NCI-H1092 treated with DMSO at 0.1 percent for 48 hours (cell line): ENCODE measurements at places on chromosomes 4 and X.

- no peak for DNase-seq
Measured at GRCh38 chr4:7244751-7245320, 52.5 kb downstream of the SORCS2 start.

DNA sequence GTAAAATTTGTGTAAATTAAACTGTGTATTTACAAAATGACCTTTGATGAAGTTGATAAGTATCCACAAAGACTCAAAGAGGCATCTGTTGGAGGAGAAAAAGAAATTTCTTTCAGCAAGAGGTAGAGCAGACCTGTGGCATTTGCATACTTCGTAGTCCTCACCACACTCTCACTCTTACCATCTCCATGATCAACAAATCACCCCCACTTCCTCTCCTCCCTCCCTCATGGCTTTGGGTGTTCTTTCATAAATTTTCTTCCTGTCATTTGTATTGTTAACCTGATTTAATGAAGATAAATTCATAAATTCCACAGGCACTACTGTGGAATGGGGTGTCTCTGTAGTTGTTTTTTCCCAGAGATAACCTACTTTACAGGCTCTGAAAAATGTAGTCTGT is 366.5 kb downstream of the ZNF674 start:
- no peak for DNase-seq

DNA sequence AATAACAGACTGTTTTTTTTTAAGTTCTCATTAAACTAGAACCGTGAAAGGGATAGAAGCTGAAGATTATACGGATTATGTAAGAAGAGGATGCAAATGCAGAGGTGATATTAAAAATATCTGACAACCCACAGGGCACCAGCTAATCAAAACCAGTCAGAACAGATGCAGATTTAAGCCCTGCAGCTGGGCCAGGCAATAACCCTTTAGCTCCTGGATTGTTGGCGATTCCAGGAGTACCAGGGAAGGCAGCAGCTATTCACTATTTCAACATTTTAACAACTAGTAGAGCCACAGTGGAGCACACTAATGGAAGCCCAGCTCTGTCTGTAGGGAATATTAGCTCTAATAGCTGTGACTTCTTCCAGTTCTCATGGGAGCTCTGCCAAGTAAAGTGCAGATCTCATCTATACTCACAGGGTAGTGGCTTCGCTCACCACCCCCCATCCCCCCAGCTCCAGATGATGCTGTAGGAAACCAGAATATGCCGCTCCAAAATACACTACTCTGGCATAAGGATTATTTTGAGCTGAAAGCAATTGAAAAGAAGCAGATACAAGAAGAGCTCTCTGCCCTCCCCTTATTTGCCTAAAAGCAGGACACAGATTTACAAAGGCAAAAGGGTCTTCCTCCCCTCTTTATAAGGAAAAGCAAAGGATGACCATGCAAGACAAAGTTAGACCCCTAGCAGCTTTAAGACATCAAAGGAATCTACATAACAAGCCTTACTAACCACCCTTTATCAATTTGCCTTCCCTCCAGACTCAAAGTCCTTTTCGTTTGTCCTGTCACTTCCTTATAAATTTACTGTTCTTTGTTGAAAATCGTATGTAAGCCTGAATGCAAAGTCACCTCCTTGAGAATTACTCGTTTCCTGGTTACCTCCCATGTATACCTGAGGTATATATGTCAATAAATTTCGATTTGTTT is 13.7 kb downstream of the SCD5 start:
- no peak for DNase-seq

- DNase-seq, result peak; percentile 19
Measured at GRCh38 chr4:22573641-22574040, 57.8 kb upstream of the ADGRA3 start.

GRCh38 chrX:154890990-154891639 is 5.0 kb downstream of the F8A1 start:
- DNase-seq, result no peak

DNA sequence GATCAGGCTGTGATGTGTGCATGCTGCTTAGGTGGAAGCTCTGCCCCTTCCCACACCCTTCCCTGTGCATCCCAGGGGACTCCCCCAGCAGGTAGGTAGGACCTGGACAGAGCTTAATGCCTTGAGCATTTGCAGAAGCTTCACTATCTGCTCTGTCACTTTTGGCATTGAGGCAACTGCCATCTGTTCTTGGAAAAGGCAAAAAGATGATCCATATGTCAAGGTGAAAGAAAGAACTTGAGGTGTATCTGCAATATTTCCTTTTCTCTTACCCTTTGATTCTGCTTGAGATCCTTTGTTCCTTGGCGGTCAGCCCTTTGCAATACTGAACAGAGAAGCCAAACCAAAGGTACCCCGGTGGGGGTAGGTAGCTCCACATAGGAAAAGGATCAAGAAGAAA is 37.1 kb upstream of the TBC1D9 start:
- DNase-seq, result no peak

GRCh38 chrX:110853610-110854009 is 58.0 kb upstream of the CHRDL1 start:
- DNase-seq, result peak; percentile 73

GRCh38 chr4:142497606-142498005 is 348.5 kb downstream of the INPP4B start:
- no peak for DNase-seq

- no peak for DNase-seq
Measured at GRCh38 chrX:151828439-151829080, 84.1 kb upstream of the MAGEA4 start.

DNA sequence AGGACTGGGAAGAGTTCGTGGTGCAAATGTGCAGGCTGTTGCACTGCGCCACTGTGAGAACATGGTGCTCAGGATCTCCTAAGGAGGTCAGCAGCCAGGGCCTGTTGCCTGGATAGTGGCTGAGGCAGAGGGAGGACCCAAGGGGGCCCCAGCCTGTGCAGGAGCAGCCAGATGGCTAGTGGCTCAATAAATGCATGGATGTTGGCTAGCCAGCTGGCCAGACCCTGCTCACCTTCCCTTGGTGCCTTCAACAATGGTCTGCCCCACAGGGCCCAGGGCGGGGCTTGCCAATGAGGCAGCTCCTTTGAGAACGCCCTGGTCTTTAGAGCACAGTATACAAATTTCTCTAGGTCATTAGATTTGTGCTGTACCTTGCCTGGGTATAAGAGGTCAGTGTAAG is 67.4 kb downstream of the TNIP2 start:
- DNase-seq, result no peak
